ENCODE measurements at places on chromosomes 3 and 15.

- no peak for DNase-seq
These were observed 68.5 kb downstream of the SLC7A14 start for GRCh38 chr3:170517242-170517945.

DNA sequence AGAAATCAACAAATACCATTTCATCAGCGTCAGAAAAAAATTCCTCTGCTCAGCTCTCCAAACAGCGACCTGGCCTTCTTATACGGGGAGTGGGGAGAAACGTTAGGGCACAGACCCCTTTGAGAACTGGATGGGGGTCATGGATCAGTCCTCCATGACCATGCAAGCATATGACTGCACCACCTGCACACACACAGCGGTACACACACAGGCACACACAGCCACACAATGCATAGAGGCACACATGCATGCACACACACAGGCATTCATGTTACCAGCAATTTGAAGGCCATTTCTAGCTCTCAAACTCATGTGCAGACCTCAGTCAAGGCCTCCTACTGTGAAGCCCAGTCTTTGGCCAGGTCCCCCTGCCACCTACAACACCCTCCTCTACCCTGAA is 50.2 kb downstream of the SLC41A3 start:
- no peak for DNase-seq

GRCh38 chr3:106699122-106699521 is 678.1 kb upstream of the CCDC54 start:
- no peak for DNase-seq

DNA sequence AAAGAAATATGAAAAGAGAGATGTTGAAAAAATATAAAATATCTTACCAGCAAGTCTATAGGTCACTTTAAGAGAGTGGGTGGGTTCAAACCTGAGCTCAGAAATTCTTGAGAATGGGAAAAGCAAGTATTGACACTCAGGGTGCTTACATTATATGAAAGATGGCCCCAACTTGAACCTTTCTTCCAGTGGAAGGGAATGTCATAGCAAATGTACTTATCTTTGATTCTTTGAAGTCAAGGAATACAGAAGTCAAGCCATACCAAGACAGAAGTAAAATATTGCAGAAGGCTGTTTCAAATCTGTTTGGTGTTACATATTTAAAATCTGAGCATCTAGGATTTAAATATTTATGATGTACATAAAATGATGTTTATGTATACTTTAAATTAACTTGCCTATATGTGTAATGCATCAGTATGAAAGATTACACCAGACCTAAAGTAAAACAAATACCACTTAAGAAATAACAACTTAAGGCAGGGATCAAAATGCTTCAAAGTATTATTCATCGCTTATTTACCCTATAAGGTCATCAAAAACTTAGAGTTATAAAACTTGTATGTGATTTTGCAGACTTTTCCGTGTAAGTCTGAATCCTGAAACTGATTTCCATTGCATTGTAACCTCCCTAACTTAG is 8.7 kb downstream of the MME start:
- DNase-seq = no peak

DNA sequence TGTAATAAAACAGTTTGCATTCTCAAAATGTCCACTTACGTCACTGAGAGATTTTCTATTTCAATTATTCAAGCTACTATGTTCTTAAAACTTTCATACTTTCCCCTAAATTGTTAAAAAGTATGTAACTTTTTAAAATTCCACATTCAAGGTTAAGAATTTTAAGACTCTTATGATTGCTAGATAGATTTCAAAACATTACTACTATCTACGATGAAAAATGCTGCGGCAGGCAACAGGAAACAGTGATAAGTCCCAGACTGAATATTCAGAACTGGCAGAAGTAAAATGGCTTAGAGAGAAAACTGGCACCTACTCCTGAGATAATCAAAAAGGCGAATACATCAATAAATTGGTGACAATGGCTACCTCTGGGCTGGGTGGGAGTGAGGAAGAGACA is 16.2 kb downstream of the ATP13A3 start:
- DNase-seq = no peak

- no peak for DNase-seq
These were observed 5.3 kb downstream of the ZNF620 start for GRCh38 chr3:40511031-40511718.

DNA sequence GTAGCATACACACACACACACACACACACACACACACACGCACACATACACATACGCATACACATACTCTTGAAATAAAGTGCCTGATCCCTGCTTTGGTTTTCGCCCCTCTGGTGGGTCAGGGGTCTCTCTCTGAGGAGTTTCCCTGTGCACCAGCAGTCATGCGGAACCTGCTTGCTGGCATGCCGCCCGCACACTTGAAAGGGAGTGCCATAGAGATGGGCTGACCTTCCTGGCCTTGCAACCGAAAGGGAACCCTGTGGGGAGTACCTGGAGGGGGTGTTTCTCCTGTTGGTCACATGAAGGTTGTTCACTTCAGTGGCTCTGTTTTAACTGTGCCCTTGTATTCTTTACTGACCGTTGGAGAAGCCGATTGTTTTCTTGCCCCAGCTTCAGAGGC is 752.3 kb downstream of the NR2F2 start:
- no peak for DNase-seq

DNA sequence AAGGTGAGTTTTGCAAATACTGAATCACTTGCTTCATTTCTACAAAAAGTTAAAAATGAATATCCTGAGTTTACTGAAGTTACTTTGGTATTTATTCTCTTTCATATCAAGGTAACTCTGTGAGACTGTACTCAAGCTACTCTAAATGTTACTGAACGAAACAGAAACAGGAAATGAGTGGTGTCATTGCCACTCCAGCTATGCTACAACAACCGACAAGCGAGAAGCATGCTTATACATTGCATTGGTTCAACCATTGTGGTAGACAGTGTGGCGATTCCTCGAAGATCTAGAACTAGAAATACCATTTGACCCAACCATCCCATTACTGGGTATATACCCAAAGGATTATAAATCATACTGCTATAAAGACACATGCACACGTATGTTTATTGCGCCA is 313.2 kb upstream of the THBS1 start:
- DNase-seq = no peak

- no peak for DNase-seq
These were observed 531.4 kb downstream of the FOXP1 start for GRCh38 chr3:71051893-71052687.
